ENCODE measurements at places on chromosomes 3 and 15.
A peak's percentile ranks its signal among the peaks of the same experiment; 100 is the strongest.

- DNase-seq = no peak
Observed at GRCh38 chr3:183904833-183905780, 20.4 kb upstream of the PARL start.

- DNase-seq = no peak
Observed at GRCh38 chr3:26273196-26273595, 349.4 kb upstream of the LRRC3B start.

GRCh38 chr3:159266779-159267178 is 464.9 kb downstream of the MFSD1 start:
- DNase-seq = no peak

DNA sequence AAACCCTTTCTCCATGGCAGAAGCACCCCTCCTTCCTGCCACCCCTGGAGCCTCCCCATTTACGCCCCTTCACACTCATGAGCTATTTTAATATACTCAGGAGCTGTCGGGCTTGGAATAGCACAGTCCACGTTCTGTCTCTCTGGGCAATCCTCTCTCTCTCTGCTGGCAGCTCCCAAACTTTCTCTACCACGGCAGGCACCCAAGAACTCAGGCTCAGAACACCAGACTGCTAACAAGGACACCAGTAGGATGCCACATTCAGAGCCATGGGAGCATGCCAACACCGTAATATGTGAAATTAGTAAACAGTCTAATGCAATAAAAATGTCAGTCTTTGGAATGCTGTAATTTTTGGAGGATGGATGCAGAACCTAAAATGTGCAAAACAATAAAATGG is 19.3 kb downstream of the TNFAIP8L3 start:
- peak; percentile 11 for DNase-seq

GRCh38 chr3:149388001-149388440 is 10.6 kb upstream of the TM4SF1 start:
- no peak for DNase-seq

- no peak for DNase-seq
Observed at GRCh38 chr15:87706001-87706400, 550.5 kb downstream of the NTRK3 start.

DNA sequence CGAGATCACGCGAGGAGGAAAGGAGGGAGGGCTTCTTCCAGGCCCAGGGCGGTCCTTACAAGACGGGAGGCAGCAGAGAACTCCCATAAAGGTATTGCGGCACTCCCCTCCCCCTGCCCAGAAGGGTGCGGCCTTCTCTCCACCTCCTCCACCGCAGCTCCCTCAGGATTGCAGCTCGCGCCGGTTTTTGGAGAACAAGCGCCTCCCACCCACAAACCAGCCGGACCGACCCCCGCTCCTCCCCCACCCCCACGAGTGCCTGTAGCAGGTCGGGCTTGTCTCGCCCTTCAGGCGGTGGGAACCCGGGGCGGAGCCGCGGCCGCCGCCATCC is 1.1 kb upstream of the SETD5 start:
- DNase-seq = no peak

Measured in anterior cingulate cortex (tissue), 58 donors.